ENCODE measurements at places on chromosomes 5 and 9. TPM values are rescaled to one million over a fixed set of nuclear protein-coding genes. Genes with fewer than 3 reads are reported as not detected.

DNA sequence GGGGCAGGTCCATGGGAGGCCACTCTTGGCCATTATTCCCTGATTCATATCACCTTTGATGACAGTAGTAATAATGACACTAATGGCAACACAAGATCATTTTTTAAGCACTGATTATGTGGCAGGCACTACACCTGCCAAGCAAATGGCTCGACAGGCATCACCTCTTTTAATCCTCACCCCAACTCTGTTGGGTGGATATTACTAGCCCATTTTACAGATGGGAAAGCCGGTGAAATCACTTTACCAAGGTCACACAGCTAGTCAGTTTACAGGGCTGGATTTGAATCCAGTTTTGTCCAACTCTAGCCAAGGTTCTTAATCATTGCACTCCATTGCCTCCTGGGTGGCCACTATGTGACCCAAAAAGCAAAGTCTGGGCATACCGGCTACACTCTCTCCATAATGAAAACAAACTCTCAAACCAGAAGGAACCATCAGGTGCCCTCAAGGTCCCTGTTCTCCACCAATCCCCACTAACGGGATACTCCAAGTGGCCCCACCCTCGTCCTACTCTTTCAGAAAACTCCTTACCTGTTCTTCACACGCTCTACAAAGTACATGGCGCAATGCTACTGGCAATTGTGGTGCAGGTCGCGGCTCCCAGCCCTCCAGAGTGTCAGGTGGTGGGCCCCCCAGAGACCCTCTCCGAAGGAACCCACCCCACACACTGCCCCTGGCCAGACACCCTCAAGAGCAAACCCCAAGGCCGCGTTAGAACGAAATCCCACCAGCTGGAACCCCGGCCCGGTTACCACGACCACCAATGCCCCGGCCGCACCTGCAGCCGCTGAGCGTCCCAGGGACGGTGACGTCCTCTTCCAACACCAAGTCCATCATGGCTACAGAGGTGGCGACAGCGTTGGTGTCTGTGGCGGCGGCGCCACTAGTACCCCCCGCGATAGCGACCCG is 572 bp downstream of the CDK5RAP2 start:
- DNase-seq = peak; percentile 75

DNA sequence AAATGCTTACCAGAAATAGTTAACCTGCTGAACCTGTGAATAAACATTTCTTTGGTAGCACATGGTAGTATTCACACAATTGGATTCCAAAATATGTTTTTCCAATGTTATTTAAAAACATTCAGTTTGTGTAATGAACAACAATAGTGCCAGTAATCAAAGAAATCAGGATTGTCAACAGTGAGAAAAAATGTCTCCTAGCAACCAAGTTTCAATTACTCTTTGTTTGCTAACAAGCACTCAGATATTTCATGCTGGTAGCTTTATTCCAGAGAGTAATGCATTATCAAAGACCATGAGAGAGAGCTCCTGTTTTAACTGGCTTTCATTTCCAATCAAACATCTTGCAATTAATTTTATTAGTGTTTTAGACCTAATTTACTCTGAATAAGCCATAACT is 768.1 kb upstream of the GRAMD2B start:
- no peak for DNase-seq

- no peak for DNase-seq
These were observed 996.2 kb downstream of the CDH12 start for GRCh38 chr5:21856987-21857386.

The SH3RF2 gene
- 0.89 TPM for total RNA-seq

GRCh38 chr5:57435701-57436134 is 46.9 kb downstream of the ACTBL2 start:
- no peak for DNase-seq

DNA sequence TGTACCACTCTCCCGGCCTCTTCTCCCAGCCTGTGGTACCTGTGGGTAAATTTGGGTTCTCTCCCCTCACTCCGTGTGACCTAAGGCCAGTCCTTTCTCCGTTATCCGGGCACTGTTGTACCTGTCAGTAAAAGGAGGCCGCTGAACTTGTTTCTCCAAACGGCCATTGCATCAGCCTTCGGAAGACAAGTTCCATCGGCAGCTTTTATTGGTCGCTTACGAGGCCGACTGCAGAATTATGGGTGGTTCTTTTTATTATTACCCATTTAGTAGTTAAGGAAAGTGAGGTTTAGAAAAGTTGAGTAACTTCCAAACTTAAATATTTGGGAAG is 558 bp downstream of the GRPEL2 start:
- peak; percentile 65 for DNase-seq

DNA sequence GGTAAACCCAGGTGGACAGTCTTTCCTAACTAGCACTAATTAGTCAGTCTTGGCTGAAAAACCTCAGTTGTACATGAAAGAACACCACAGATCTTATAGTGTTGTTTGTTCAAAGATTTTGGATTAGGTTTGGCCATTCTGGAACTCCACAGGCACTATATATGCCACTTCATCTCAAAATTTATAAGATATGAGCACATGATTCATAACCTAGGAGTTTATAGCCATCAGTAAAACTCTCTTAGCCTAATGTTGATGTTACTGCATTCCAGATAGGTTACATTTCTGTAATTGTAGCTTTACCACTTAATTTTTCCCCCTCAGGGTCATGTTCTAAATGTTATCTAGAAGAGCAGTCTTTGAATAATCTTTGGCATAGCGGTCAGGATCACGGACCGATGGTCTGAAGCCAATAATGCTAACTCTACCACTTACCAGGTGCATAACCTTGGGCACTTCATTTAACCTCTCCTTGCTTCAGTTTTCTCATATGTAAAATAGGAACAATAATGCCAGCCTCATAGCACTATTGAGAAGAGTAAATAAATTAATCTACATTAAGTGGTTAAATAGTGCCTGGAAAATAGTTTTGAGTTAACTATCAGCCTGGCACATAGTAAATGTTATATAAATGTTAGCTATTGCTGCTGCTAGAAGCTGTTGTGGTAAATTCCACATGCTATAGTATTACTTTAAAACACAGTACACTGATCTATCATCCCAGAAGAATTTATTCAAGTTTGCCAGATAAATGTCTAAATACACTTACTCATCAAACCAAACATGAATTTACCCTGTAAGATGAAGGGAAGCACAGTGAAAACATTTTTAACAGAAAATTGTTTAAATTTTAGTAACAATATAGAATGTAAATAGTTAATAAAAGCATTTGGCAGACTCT is 743.9 kb downstream of the NR2F1-AS1 start:
- DNase-seq = no peak

- no peak for DNase-seq
These were observed 60.2 kb downstream of the CDC14B start for GRCh38 chr9:96559339-96559943.

The NUTM2F gene
- not detected for total RNA-seq

DNA sequence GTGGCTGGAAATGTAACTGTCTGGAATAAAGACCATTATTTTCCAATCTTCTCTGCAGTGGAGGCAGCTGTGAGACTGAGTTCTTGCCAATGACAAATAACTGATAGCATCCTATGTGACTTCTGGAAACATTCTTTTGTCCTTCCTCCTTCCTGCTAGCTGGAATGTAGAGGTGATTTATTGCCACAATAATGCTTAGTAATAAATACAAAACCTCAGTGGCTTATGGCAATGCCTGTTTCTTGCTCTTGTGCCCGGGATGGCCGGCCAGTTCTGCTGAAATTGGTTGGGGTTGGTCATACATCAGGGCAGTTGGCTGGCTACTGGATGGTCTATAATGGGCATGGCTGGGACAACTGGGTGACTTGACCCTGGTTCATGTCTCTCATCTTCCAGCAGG is 12.2 kb upstream of the TEX48 start:
- DNase-seq = no peak

DNA sequence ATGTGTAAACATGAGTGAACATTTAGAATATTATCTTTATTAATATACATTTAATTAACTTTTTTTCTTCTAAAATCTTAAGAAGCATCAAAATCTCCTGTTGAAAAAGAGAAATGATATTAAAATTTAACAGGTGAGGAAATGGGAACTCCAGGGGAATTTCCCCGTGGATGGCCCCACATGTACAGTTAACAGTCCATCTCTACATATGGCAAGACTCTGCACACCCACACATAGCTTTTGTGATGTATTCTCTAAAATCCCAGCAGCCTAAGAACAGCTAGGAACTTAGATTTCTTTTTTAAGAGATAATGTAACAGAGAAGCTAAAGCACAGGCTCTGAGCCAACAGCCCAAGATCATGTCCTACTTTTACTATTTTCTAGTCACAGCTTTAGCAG is 556.3 kb upstream of the RGMB start:
- no peak for DNase-seq

GRCh38 chr9:37053684-37054362 is 19.8 kb upstream of the PAX5 start:
- no peak for DNase-seq

The UGT3A2 gene
- total RNA-seq = 4.7 TPM

The IFNA17 gene
- not detected for total RNA-seq

The LVRN gene
- total RNA-seq = 1.2 TPM

GRCh38 chr5:144575736-144576135 is 405.1 kb downstream of the KCTD16 start:
- DNase-seq = no peak

The CNTLN gene
- total RNA-seq = 9.0 TPM

- no peak for DNase-seq
These were observed 109.4 kb upstream of the DMRTA1 start for GRCh38 chr9:22337261-22337660.

GRCh38 chr9:21729648-21730047 is 72.8 kb upstream of the MTAP start:
- DNase-seq = no peak

GRCh38 chr5:36786448-36787012 is 90.0 kb upstream of the NIPBL start:
- no peak for DNase-seq

DNA sequence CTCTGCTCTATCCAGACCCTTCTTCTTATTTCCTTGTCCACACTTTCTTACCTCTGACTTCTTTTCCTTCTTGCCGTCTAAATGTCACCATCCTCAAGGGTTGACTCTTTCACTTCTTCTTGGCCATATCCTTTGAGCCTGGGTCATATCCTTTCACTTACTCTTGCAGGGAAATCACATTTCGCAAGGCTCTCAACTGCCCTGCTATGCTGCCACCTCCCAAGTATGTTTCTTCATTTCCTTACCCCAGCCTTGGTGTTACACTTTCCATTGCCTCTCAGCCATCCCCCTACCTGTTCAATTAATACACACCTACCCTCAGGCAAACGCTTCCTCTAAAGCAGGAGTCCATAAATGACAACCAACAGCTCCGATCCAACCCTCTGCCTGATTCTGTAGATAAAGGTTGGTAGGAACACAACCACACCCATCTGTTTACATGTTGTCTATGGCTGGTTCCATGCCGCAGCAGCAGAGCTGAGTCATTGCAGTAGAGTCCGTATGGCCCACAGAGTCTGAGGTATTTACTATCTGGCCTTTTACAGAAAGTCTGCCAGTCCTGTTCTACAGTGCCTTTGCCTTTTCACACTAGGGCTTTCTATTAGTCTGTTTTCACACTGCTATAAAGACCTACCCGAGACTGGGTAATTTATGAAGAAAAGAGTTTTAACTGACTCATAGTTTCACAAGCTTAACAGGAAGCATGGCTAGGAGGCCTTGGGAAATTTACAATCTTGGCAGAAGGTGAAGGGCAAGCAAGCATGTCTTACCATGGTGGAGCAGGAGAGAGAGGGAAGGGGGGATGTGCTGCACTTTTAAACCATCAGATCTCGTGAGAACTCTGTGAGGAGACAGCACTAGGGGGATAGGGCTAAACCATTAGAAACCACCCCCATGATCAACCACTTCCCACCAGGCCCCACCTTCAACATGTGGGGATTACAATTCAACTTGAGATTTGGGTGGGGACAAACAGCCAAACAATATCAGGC is 97.9 kb downstream of the SV2C start:
- DNase-seq = no peak

The IRX4 gene
- 17.9 TPM for total RNA-seq

DNA sequence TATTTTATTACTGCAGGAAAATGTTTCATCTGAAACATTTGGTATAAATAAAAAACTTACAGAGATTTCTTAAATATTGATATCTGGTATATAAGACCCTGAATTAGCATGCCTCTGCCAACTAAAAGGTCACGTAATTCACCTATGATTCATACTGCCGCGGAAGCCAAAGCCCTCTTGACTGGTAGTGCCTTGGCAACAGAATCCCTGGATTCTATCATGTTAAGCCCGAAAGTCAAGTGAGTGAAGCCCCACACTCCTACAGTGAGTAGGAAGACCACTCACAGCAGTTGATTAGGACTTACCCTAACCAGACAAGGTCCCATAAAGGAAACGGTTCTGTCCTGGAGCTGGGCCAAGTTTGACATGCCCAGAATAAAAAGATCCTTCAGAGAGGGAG is 175.6 kb upstream of the NREP start:
- DNase-seq = no peak

GRCh38 chr9:4678679-4679267 is 596 bp upstream of the CDC37L1 start:
- no peak for DNase-seq

DNA sequence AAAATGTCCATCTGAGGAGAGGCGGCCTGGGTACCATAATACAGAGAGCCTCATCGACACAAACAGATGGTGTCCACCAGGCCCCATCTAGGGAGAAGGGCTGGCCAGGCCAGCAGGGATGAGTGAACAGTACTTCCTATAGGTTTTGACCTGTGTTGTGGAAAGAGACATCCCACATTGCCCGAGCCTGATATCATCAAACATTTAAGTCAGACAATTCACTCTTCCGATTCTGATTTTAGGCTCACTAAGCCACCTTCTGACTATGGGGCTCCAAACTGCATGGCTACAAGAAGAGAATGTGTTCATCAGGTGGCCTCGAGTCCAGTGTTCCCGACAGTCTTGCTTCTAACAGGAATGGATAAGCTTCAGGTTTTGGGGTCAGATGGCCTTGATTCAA is 38.9 kb downstream of the SLC22A5 start:
- no peak for DNase-seq

- no peak for DNase-seq
These were observed 36.2 kb upstream of the ZNF366 start for GRCh38 chr5:72543365-72543764.

DNA sequence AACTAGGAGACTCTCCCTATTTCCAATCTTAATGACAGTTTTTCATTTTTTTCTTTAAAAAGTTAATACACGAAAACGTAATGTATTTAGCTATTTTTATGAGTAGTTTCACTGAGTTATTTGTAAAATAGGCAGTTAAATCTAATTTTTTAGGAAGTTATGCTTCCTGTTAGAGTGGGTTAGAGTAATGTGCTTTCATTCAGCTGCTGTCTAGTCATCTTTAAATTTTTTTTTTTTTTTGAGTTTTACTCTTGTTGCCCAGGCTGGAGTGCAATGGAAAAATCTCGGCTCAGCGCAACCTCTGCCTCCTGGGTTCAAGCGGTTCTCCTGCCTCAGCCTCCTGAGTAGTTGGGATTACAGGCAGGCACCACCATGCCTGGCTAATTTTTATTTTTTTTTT is 34.0 kb downstream of the CDC42SE2 start:
- DNase-seq = no peak

DNA sequence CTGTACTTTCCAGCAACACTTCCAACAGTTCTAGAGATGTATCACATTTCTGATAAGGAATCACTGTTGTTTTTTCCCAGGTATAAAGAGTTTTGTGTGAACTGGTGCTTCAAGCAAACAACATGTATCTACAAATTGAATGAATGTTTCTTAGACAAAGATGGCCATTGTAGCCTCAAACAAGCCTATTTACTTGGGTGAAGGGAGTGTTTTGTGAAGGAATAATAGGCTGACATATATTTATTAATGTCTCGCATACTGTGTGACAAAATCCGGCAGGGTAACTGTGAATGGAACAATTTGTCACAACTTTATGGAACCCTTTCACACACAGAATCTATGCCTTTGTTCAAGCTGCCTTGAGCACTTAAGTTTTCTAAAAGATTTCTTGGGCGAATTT is 24.8 kb upstream of the DAB2 start:
- DNase-seq = no peak

The RLN2 gene
- total RNA-seq = 0.28 TPM
